NCI-H1436 treated with DMSO at 0.1 percent for 48 hours (cell line): ENCODE measurements at places on chromosomes 5 and 9.

GRCh38 chr5:104635227-104635626, 1072.6 kb upstream of the NUDT12 start:
- no peak for DNase-seq

- DNase-seq = peak; percentile 98
Measured at GRCh38 chr9:127396808-127397645, at the start of gene SLC2A8. Gene SLC2A8, plus strand, starts transcription at chr9:127397169. Its CDS starts 62 bp downstream, at chr9:127397231.

DNA sequence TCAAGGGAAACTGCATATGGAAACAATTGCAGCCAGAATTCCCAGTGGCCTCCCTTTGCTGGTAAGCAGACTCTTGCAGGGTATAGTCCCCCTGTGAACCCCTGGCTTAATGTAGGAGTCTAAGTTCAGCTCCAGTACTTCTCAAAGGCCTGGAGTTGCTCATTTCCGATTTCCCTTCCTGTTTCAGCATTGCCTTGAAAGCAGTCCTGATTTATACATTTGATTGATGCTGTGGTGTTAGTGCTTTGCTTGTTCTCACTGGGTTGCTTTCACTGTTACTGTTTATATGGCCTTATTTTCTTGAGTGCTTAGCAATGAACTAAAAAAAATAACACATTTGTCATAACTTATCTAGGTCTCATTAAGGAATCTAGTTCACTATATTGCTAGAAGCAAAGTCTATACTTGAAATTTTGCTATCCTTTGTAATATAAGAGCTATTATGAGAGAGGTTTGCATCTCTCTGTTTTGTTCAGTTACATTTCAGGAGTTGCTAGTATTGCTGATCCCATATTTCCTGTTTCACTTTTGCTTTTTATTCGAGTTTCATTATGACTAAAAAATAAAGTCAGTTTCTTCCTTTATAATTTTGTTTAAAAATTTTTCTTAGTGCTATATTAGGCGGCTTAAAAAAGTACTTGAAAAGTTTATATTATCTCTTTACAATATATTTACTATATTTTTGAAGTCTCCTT, 122.4 kb upstream of the NMUR2 start:
- DNase-seq = no peak

GRCh38 chr9:95985440-95986055, 110.1 kb downstream of the ERCC6L2 start:
- no peak for DNase-seq

- no peak for DNase-seq
Measured at GRCh38 chr5:158056130-158056825, 197.3 kb upstream of the CLINT1 start.

DNA sequence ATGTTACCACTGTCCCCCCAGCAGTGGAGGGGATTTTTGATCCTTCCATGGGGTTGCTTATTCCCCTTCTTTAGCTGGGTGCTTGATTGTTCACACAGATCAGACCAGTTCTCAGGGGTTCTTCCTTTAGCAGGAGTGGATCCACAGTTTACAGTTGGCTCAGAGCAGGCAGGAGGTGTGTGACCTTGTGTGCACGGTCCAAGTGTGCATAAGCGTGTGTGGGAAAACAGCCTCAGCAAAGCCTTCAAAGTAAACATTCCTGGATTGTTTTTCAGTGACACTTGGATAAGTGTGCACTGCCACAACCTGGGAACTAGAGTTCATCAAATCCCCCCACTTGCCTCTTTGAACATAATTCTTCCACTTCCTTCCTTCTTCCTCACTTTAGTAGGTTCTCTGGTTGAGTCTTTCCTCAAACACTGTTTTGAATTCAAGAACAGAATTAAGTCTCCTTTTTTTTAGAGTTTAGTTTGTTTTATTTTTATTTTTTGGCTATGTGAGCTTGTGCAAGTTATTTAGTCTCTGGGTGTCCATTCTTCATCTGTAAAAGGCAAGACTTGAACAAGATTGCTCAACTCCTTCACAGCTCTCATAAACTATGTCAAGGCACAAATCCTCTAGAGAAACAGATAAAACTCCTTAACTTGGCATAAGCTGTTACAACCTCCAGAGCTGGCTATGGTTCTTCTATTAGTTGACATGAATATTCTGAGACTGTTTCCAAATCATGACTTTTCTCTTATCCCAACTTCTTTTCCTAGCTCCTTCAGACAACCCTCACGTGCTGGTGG, 78.0 kb downstream of the OSMR start:
- no peak for DNase-seq

GRCh38 chr5:53542926-53543325, 17.5 kb upstream of the NDUFS4 start:
- no peak for DNase-seq

DNA sequence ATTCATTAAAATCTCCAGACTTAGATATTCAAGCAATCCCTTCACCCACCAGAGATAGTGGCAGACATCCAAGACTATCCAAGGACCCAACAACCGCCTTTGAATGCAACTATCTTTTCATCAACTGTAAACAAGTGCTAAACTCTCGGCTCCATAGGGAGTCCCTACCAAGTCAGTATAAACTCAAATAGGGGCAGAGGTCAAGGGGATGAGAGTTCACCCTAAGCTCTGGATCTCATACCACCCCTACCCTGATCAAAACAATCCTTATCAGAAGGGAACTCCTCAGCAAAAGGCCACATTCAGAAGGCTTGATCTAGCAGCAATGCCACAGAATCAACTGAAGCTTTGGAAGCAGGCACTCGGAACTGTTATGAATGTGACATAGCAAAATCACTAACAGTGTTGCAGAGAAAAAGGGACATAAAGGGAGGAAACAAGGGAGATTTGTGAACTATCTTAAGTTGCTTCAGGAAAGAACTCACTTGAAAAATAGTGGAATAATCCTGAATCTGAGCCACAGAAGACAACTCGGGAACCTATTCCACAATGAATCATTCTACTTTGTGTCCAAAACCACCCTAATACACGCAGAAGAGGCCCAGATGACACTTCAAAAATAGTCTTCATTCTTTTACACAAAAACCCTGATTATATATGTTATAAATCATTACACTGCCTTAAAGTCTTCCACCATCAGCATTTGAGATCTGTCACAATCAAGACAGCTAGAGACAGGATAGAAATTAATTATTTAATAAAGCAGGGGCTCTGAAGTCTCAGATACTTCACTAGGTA, 49.8 kb downstream of the NR6A1 start:
- DNase-seq = no peak

DNA sequence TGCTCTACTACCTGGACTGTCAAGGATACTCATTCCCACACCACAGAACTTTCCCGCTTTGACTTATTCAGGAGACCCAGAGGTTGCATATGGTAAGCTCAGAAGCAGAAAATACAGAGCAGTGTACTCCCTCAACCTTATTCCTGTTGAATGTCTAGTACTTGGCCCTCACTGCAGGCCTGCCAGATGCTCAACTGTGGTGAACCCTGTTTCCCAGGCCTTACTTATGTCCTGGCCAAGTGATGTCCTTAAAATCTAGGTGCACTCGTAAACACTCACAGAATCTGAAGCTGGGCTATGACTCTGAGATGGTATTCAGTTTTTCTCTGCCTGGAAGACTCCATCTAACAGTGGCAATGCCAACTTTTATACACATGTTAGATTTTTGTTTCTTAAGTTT, 21.0 kb downstream of the DIAPH1 start:
- no peak for DNase-seq

DNA sequence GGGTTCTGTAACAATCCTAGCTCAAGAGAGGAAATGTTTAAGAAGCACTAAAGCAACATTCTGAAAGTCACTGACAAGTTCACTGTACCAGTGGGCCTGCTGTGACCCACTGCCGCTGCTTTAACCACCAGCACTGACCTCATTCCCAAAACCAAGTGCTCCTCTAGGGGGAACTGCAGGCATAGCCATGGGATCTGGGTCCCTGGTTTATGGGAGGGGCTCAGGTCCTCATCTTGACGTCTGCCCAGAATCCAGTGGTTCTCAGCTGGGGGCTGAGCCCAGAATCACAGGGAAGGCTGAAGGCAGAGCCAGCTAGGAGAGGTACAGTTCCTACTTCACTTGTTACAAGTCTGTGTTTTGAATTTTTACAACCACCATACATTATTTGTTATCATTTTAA, 36.1 kb upstream of the SLC2A8 start:
- no peak for DNase-seq

DNA sequence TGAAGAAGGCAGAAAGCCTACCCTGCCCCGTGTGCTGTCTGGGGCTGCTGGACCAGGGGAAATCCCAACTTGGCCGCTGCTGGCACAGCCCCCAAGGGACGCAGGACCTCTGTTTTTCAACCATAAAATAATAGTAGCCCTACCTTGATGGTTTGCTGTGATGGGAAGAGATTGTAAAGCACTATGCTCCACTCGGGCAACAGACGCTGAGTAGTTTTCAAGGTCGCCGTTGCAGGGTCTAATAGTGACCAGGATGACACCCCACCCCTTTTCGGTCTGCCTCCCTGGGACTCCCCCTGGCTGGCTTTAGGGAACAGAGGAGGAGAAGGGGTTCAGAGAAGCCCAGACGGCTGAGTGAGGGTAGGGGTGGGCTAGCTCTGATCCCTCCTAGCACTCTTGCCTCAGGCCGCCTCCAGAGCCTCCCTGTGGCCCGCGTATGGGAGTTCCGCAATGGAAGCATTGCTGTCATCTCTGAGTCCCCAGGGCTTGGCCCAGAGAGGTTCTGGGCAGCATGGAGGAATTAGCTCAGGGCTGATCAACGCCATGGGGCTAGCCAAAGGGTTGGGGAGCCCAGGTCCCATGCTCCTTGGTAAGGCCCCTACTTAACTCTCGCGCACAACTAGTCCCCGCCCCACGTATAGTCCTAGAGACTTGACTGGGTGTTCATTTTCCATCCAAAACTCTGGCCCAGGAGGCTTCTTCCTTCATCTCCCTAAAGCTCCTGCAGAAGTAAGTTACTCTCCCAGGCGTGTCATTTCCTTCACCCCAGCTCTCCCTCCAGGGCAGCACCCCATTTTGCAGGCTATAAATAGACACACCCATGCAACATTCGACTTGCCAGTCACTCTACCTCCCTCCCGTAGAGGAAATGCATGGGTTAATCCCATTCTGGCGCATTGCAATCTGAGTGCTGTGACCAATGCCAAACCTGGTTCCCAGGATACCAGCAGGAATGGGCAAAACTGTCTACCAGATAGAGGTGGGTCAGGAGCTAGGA, 1.1 kb upstream of the IRF1 start:
- no peak for DNase-seq

DNA sequence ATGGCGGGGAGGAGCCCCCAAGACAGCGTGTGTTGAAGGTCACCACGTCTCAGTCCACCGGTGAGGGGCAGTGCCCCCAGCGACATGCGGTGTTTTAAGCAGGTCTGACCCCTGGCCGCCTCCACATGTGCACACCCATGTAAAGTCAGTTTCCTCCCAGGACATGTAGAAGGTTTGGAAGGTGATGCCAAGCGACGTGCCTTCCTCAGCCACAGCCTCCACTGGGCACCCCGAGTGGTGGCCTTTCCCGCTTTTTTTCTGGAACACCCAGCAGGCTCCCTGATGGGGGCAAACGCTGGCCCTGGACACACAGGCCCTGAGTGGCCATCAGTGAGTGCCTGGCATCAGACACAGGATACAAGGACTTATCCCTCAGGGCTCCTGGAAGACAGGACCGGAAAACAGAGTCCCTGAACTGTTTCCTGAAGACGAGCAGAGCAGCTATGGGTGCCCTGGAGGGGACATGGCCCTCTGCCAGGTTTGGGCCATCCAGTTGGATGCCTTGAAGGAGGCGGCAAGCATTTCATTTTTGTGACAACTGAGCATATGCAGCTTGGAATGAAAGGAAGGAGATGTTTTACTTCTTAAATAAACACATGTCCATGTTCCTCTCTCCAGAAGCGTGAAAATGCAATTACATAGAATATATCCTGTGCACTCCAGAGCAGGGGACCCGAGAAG, 275.8 kb upstream of the IRX2 start:
- no peak for DNase-seq

DNA sequence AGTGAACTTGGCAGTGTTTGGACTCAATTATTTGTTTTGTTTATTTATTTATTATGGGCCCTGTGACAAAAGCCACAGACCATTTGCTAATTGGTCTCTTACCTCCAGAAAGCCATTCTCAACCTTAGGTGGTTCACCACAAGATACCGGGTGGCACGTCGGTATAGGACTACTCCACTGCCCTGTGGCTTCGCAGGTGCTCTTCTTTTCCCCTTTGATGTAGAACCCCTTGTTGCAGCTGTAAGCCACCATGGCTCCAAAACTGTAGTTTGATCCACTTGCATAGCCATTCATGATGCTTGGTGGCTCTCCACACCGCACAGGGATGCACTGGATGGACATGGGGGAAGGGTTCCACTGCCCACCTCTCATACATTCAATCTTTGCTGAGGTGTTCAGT, 73.3 kb upstream of the TXNDC8 start:
- no peak for DNase-seq

GRCh38 chr5:176371621-176372539, 6.6 kb downstream of the ARL10 start:
- no peak for DNase-seq

DNA sequence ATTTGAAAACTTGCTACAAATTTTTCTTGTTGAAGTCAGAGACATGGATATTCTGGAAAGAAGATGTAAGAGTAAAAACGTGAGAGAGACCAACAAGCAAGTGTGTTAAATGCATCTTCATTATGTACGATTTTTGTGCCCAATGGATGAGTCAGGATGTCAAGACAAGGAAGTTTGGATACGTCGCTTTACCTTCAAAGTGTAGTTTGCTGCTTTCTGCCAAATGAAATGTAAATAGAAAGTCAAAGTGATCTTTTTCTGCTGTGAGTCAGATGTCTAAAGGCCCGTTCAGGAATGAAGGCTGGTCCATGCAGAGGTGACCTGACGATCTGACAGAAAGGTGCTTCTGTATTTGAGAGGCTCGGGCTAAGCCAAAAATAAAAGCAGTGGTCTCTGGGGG, 273.1 kb upstream of the PIK3R1 start:
- DNase-seq = no peak

DNA sequence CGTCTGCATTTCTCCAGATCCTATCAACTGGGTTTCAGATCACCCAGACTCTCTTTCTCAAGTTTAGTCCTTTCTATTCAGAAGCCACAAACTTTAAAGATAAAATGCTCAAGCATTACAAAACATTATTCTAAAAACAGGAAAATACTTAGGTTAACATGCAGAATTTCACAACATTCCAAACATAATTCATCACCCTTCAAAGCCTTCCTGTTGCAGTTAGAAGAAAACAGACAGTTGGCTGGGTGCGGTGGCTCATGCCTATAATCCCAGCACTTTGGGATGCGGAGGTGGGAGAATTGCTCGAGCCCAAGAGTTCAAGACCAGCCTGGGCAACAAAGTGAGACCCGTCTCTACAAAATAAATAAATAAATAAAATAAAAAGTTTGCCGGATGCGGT, 7.7 kb upstream of the OCLN start:
- DNase-seq = no peak

- DNase-seq = no peak
Measured at GRCh38 chr9:4182831-4183230, 117.0 kb downstream of the GLIS3 start.
